ENCODE measurements at places on chromosomes 4 and X.
A peak's percentile ranks its signal among the peaks of the same experiment; 100 is the strongest.

DNA sequence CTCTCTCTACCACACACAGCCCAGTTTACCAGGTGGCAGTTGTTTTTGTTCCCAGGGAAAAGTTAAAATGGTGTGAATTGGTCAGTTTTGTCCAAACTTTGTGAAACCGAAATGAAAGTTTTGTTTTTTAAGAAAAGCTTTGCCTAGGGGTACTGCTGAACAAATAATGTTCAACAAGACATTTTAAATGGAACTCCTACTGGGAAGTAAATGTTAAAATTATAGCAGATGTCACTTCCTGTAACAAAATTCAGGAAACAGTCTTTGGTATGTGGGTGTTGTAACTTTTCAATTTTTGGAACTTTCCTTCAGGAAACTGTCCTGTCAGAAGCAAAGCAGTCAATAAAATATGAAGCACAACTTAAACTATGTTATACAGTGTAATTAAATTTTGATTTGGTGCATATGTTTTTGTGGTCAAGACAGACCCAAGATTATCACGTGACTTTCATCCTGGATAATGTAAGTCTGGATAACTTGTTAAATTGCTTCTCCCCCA, 79.5 kb downstream of the AFF1 start:
- DNase-seq, result no peak

GRCh38 chrX:149286940-149287349, 218.2 kb downstream of the IDS start:
- DNase-seq, result peak; percentile 38

DNA sequence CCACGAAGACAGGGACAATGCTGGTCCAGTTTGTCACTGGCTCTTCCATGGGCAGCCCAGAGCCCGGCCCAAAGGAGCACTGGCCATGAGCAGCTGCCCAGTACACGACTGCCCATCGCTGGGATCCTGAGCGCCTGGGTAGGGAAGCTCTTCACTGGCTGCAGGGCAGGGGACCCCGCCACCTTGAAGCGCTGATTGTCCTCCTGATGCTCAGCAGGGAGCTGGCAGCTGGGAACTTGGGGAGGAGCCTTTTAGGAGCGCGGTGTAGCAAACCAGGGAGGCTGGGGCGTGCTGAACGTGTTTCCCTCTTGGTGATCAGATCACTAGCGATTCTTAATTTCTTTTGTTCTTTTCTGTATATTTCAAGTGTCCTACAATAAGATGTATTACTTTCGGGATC, 1.8 kb downstream of the L1CAM start:
- DNase-seq, result no peak

GRCh38 chrX:105297041-105297440, 76.5 kb upstream of the TEX13A start:
- no peak for DNase-seq

DNA sequence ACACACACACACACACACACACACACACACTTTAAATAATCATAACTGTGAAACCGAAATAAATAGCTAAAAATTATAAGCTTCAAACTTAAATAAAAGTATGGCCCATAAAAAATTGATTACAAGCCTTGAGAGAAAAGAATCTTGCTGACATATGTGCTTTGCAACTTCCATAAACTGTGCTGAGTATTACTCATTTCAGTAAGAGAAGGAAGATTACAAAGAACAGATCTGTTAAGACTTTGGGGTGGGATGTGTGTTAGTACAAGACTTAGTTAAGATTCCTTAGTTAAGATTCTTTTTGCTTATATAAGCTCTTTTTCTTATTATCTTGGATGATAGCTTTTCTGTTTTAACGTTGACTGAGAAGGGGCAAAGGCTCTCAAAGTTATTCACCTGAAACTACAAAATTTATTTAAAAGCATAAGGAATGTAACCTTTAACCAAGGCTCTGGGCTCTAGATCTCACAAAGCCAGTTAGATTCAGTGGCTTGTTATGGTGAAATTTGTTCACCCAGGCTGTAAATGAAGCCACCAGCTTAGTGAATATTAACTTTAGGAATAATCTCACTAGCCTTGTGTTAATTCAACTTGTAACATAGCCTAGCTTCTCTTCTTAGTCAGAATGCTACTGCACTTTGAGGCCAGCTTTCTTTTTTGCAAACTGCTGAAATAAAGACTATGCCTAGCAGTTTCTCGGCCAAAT, 58.2 kb downstream of the ARSJ start:
- no peak for DNase-seq
